ENCODE measurements at places on chromosomes 3 and 15. TPM values are rescaled to one million over a fixed set of nuclear protein-coding genes. Genes with fewer than 3 reads are reported as not detected.

TTC23 gene
- 34.5 TPM for total RNA-seq

TOPBP1 gene
- total RNA-seq = 56.8 TPM

IQCF5 gene
- not detected for total RNA-seq

GOLGA6L9 gene
- total RNA-seq = 0.12 TPM

SLC22A14 gene
- not detected for total RNA-seq

PDCD7 gene
- 9.2 TPM for total RNA-seq

SLC28A2 gene
- not detected for total RNA-seq

SPESP1 gene
- total RNA-seq = not detected

IGSF10 gene
- 4.3 TPM for total RNA-seq

HRG gene
- total RNA-seq = not detected

RBP2 gene
- total RNA-seq = not detected

CCR4 gene
- total RNA-seq = not detected

TNNC1 gene
- total RNA-seq = not detected

Data from M059J (cell line).